ENCODE measurements at places on chromosomes 4 and X.

- no peaks in the 10 kb centered on the region for H3K36me3 ChIP-seq
- no peak overlapping the region for H3K27ac ChIP-seq
- DNase-seq = no peak
- no peaks in the 10 kb centered on the region for H3K27me3 ChIP-seq
- H3K4me1 ChIP-seq = no peaks in the 10 kb centered on the region
These were observed 1554.7 kb upstream of the TENM3 start for GRCh38 chr4:180688480-180688879.

- H3K27me3 ChIP-seq = no peaks in the 10 kb centered on the region
- no peak overlapping the region for H3K27ac ChIP-seq
- DNase-seq = no peak
- H3K4me1 ChIP-seq = peaks cover 12% of the 10 kb centered on the region
- H3K4me3 ChIP-seq = no peak overlapping the region
These were observed 33.4 kb downstream of the ANXA3 start for GRCh38 chr4:78584863-78585547.

DNA sequence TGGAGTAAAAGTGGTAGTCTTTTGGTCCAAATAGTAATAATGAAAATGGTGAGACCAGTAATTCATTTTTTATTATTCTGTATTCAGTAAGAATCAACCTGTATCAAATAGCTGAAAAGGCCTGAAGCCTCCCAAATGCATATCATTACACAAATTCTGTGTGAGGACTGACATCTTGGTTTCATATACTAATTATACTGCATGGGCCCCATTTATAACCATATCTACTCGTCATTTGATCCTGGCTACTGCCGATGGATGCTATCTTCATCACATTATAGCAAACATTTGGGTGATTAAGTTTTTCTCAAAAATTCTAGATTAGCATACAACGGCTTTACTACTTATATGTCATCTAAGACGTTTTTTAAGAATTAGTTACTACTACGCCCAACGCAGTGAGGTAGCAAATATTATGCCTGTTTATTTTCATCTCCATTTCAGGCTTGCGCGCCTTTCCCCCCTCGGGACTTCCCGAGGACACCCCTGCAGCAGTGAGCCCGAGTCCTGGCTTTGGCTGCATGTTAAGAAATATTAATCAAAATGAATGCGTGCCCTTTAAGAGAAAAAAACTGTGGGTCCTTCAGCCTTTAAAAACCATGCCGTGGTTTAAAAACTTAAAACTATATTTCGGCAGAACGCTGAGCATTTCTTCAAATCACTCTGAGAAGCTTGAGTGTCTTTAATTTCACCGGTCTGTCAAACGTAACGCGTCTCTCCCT, 814 bp upstream of the MMAA start:
- H3K36me3 ChIP-seq = peaks cover 5% of the 10 kb centered on the region
- peaks cover 16% of the 10 kb centered on the region for H3K4me1 ChIP-seq
- DNase-seq = no peak
- peak overlapping the region; percentile 99 for H3K27ac ChIP-seq
- peak overlapping the region; percentile 96 for H3K4me3 ChIP-seq

GRCh38 chr4:153160821-153161220, 43.4 kb upstream of the TRIM2 start:
- H3K4me1 ChIP-seq = no peaks in the 10 kb centered on the region
- DNase-seq = no peak
- peaks cover 7% of the 10 kb centered on the region for H3K27me3 ChIP-seq
- no peak overlapping the region for H3K27ac ChIP-seq
- H3K4me3 ChIP-seq = no peak overlapping the region
- H3K36me3 ChIP-seq = peaks cover 7% of the 10 kb centered on the region

GRCh38 chrX:21408307-21408706, 34.1 kb downstream of the CNKSR2 start:
- H3K27ac ChIP-seq = no peak overlapping the region
- no peak overlapping the region for H3K4me3 ChIP-seq

- no peaks in the 10 kb centered on the region for H3K36me3 ChIP-seq
- H3K27ac ChIP-seq = no peak overlapping the region
- H3K4me3 ChIP-seq = no peak overlapping the region
- no peak for DNase-seq
- H3K4me1 ChIP-seq = no peaks in the 10 kb centered on the region
These were observed 57.3 kb downstream of the APBB2 start for GRCh38 chr4:41157009-41157408.

GRCh38 chr4:173253561-173253960, 80.6 kb downstream of the HMGB2 start:
- H3K36me3 ChIP-seq = peaks cover 8% of the 10 kb centered on the region
- no peak for DNase-seq
- H3K4me3 ChIP-seq = no peak overlapping the region

GRCh38 chr4:177484613-177485021, 42.4 kb upstream of the AGA start:
- H3K27me3 ChIP-seq = no peaks in the 10 kb centered on the region
- no peak for DNase-seq
- no peak overlapping the region for H3K4me3 ChIP-seq
- no peak overlapping the region for H3K27ac ChIP-seq
- H3K36me3 ChIP-seq = no peaks in the 10 kb centered on the region
- H3K4me1 ChIP-seq = no peaks in the 10 kb centered on the region

DNA sequence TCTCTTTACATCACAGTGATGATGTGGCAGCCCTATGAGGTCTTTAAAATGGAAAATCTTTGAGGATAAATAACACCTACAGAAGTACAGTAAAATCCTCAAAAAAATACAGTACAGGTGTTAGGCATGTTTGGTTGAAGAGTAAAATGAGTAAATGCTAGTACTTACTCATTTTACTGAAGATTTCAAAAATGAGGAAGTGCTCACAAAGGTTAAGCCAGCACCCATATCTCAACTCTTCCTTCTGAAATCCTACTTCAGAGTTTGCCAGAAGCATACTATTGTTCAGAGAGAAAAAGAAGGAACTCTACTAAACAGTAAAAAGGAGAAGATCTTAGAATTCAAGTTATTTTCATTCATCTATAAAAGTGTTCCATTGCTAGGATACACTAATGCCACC, 130.9 kb downstream of the CBR4 start:
- peaks cover 6% of the 10 kb centered on the region for H3K36me3 ChIP-seq
- no peak overlapping the region for H3K4me3 ChIP-seq
- peak; percentile 6 for DNase-seq
- peak overlapping the region; percentile 84 for H3K27ac ChIP-seq
- H3K27me3 ChIP-seq = peaks cover 28% of the 10 kb centered on the region

- no peaks in the 10 kb centered on the region for H3K27me3 ChIP-seq
- no peak overlapping the region for H3K4me3 ChIP-seq
- no peak overlapping the region for H3K27ac ChIP-seq
- peaks cover 14% of the 10 kb centered on the region for H3K4me1 ChIP-seq
- no peaks in the 10 kb centered on the region for H3K36me3 ChIP-seq
- no peak for DNase-seq
These were observed 583.9 kb upstream of the DIPK2B start for GRCh38 chrX:45784590-45784989.

GRCh38 chr4:107034091-107034995, 1.8 kb downstream of the DKK2 start:
- DNase-seq = no peak
- peaks cover 19% of the 10 kb centered on the region for H3K36me3 ChIP-seq
- H3K27ac ChIP-seq = peak overlapping the region; percentile 26
- H3K4me3 ChIP-seq = no peak overlapping the region
- peaks cover 27% of the 10 kb centered on the region for H3K4me1 ChIP-seq
- peaks cover 32% of the 10 kb centered on the region for H3K27me3 ChIP-seq

GRCh38 chr4:16818005-16818404, 80.4 kb downstream of the LDB2 start:
- no peak for DNase-seq
- H3K27ac ChIP-seq = no peak overlapping the region
- H3K4me3 ChIP-seq = no peak overlapping the region
- no peaks in the 10 kb centered on the region for H3K27me3 ChIP-seq
- no peaks in the 10 kb centered on the region for H3K4me1 ChIP-seq

GRCh38 chr4:40564004-40564403, 65.7 kb downstream of the RBM47 start:
- H3K36me3 ChIP-seq = no peaks in the 10 kb centered on the region
- DNase-seq = no peak
- no peaks in the 10 kb centered on the region for H3K4me1 ChIP-seq
- peak overlapping the region; percentile 20 for H3K27ac ChIP-seq

- no peaks in the 10 kb centered on the region for H3K36me3 ChIP-seq
- peaks cover 42% of the 10 kb centered on the region for H3K4me1 ChIP-seq
- H3K27ac ChIP-seq = no peak overlapping the region
- H3K27me3 ChIP-seq = no peaks in the 10 kb centered on the region
These were observed 3.8 kb upstream of the GPR174 start for GRCh38 chrX:79140731-79141130.
